ENCODE measurements at places on chromosomes 12 and 14.
A peak's percentile ranks its signal among the peaks of the same experiment; 100 is the strongest.

DNA sequence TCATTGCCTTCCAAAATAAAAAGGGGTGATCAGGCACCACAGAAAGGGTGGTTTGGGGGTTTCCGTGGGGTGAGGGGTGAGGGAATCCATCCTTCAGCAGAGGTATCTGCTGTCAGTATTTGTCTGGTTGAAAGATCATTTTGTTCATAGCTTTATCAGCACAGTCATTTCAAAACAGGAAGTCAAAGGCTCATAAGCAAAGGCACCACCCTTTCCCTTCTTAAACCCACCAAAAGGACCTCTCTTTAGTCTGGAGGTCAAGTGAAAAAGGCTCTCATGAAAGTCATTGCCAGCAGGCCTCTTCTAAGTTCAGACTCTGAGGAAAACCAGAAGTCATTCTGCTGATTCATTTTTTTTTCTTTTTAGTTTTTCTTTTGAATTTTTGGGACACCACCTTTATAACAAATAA lies 6.2 kb downstream of the CHST11 start:
- DNase-seq = peak; percentile 50

- DNase-seq = no peak
Measured at GRCh38 chr12:65532764-65533163, 254.3 kb downstream of the MSRB3 start.

- DNase-seq = no peak
Measured at GRCh38 chr14:38770251-38770650, 332.8 kb downstream of the SEC23A start.

DNA sequence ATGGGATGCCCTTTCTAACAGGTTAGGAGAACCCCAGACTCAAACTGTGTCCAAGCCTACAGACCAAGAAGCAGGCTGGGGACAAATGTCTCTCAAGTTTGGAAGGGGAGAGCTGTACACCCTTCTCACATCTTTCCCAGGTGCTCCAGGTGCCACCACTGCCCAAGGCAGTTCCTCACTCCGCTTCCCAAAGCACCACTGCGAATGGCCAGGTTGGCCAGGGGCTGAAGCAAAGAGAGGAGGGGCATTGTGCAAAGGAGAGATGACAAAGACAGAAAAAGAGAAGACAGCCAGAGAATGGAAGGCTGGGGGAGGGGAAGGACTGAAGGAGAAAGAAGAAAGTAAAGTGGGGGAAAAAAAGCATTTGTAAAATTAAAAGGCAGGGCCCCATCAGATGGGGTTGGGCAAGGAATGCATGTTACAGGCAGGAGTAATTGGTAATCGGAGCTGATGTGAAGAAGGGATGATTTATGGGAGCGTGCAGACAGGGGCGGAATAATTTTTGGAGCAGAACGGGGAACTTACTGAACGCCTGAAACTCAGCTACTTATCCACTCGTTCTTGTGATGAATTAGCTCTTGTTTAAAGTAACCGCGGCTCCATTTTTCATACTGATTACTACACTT lies 165.8 kb downstream of the ESRRB start:
- DNase-seq = no peak

DNA sequence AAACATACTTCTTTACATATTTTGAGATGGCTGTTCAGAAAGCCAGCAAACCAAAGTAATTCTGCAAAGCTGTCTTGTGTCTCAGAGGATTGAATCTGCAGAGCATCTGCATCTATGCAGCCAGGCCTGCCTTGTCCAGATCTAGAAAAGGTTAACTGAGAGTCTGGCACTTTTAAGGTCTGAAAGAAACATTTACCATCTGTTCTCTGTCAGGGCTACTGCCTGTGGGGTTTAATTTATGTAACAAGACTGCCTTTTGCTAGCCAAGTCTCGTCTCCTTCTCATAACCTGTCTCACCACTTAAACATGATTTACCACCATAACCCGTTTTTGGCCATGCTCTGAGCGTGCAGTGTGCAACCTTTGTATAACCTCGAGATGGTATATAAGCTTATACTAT lies 194.2 kb downstream of the SYT10 start:
- DNase-seq = no peak

- no peak for DNase-seq
Measured at GRCh38 chr14:66974397-66975025, 214.7 kb upstream of the GARIN2 start.

GRCh38 chr12:77571127-77571526 lies 259.6 kb upstream of the NAV3 start:
- no peak for DNase-seq

DNA sequence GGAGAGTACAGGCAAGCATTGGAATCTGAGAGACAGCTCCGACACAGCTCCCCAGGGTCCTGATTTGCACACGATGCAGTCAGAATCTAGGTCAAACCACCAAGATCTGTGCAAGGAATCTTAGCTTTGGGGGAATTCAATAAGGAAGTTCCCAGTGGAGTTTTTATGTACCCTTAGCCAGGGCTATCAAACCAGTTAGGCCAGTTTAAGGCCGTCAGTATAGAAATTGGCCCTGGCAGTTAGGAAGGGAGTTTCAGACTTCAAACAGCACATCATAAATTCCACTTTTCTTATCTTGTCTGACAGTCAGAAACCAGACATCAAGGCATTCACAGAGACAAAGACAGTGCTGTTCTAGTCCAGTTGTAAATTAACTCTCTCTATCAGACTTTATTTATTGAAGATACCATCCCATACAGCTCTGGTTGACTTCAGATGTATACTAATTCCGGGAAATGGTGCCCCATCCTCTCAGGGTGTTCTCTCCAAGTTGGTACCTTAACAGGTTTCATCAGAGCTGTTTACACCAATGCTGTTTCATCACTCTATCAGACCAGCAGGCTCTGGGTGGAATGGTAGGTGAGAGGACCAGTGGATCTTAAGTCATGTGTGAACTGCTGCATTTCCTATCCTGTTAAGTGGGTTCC lies 157.5 kb upstream of the ATF7IP start:
- no peak for DNase-seq

GRCh38 chr12:43882578-43883178 lies 46.8 kb downstream of the TMEM117 start:
- DNase-seq = peak; percentile 4

GRCh38 chr12:68978678-68979077 lies 45.7 kb upstream of the CPM start:
- DNase-seq = no peak

DNA sequence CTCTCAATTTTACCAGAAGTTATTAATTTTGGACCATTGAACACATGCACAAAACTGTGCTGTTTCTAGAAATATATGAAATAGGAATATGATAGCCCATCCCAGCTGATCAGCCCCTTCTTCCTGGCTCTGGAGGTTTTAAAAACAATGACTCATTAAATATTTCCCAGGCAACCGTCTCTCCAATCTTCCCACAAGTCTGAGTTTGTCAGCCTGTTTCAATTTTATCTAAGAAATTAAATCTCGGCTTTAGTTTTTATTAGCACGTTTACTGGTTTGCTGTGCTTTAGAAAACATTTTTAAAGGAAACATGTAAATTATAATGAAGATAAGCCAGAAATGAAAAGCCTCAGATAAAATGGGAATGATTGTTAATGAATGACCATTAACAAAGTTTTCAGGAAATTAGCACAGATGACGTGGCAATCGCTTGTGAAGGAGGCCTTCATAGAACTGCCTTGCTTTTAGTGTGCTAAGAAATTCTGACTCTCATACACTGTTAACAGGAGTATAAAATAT lies 89.3 kb upstream of the RAP1B start:
- DNase-seq = no peak

- no peak for DNase-seq
Measured at GRCh38 chr12:45076417-45077026, 25.6 kb upstream of the DBX2 start.

- DNase-seq = no peak
Measured at GRCh38 chr12:2251526-2252209, 198.9 kb downstream of the CACNA1C start.

DNA sequence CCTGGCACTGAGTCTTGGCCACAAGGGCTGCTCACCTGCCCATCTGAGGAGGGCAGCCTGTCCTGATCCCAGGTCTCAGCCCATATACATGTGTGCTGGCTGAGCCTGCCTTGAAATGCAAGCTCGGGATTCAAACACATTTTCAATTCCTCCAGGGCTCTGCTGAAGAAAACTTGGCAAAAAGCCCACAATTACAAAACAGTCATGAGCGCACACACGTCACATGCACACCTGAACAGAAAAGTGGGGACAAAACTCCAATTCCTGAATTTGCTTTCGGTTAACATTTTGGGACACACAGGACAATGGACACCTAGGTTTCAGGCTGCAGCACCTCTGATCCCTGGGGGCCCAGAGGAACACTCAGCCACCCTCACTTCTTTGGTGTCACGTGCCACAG lies 113.9 kb downstream of the RBM19 start:
- no peak for DNase-seq

DNA sequence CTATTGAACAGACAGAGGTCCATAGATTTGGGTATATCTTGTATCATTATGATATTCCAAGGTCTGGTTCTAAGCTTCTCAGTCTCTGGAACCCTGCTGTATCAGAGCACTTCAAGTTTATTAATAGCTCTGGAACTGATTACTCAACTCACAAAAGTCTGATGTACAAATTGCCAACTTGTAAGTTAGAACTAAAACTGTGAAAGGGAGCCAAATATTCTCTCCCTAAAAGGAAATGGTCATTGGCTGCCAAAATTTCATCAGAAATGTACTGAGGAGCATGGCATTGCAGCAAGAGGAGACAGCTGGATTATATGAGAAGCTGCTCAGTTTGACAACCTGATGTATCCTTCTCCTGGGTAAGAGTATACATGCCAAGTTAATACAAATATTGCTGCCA lies 828.8 kb upstream of the SEL1L start:
- no peak for DNase-seq

DNA sequence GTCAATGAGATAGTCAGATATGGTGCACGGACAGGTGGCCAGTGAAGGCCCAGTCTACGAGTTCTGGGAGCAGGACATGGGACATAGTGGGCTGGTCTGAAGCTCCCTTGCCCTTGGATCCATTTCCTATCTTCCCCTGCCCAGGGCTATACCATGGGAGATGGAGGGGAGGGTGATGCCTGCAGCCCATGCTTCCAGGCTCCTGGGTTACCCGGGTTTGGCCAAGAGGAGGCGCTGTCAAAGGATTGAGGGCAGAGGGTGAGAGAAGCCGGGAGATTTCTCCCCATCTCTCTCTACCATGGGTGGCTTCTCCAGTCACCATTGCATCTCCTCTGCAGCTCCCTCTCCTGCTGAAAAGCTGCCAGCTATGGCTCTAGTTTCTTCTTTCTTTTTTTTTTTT lies 52.8 kb upstream of the LHX5 start:
- no peak for DNase-seq

GRCh38 chr14:67010602-67011001 lies 178.6 kb upstream of the GARIN2 start:
- no peak for DNase-seq

- DNase-seq = no peak
Measured at GRCh38 chr12:106964526-106964925, 8.8 kb downstream of the TMEM263 start.

DNA sequence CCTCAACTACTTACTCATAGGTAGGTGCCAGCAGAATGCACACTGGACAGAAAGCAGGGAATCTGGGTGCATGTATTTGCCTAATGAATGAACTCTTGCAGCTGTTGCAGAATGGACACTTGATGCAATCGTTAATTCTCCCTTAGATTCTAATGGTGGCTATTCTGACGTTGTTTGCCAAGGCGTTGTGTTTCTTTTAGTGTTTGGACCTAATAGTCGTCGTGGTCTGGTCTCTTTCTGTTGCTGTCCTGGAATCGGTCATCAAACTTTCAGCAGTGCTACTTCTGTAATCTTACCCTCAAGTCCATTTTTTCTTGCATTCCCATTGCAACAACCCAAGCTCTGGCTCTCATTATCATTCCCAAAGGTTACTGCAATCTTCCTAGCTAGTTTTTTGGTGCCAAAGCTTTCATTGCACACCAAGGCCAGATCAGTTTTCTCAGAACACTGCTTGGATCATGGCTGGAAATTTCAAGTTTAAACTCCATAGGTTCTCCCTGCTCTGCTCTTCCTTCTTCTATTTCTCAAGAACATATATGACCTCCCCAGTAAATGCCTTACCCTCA lies 31.3 kb downstream of the BMP4 start:
- no peak for DNase-seq

- no peak for DNase-seq
Measured at GRCh38 chr12:15453613-15454012, 131.3 kb downstream of the PTPRO start.

DNA sequence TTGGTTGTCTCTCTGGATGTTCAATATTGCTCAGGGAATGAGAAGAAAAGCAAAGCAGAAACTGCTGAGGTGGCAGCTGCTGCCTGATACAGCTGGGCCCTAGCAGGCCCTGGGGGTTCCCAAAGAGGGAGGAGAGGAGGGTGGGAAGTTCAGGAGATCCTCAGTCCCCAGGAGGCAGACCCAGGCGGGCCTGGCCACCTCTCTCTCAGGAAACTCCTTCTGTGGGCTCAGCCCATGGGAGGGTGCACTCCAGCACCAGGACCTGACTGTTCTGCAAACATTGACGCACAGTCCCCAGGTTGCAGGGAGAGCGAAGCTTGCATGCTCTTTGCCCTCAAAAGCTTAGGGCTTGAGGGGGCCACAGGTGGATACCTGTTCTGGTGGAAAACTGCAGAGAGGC lies 29.6 kb downstream of the IRF2BPL start:
- no peak for DNase-seq

DNA sequence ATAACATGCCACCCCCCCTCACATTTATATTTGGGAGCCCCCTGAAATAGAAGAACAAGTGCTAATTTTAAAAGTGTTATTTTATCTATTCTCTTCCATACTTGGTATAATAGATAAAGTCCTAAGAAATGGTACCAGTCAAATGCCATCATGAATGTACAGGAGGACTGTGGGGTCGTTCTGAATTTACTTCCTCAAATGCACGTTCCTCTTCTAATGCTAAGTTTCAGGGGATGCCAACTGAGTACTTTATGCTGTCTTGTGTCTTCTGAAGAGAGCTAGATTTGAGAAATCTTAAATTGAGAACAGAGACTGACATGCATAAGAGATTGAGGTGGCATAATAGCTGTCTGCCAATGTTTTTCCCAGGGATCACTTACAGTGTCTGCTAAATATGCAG lies 59.0 kb downstream of the CFAP54 start:
- no peak for DNase-seq

GRCh38 chr14:97902630-97903029 lies 1105.4 kb downstream of the VRK1 start:
- no peak for DNase-seq

GRCh38 chr12:50763639-50764285 lies at the start of gene ATF1:
ATF1 (plus strand) TSS chr12:50764101; CDS start chr12:50780146, 16,045 bp downstream.
- peak; percentile 92 for DNase-seq
